ENCODE measurements at places on chromosomes 1 and 21. TPM values are rescaled to one million over a fixed set of nuclear protein-coding genes. Genes with fewer than 3 reads are reported as not detected.

DNA sequence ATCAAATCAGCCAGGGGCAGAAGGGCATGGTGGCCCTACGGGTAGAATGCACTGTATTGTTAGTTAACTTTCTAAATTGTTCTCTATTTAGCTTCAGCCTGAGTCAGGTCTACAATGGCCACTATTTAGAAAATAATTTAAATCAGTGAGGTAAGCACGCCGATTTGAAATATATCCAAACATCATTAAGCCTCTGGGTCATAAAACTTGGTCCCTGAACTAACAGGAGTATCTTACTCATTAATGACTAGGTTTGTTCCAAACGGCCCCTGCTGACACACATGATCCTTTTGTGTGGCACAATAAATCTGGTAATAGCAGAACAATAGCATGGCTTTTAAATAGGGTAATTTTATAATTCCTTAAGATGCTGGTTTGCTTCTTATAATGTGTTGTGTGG, 48.4 kb downstream of the STX6 start:
- DNase-seq, result no peak
- no peak overlapping the region for H3K27ac ChIP-seq
- no peaks in the 10 kb centered on the region for H3K27me3 ChIP-seq
- H3K4me1 ChIP-seq, result peaks cover 4% of the 10 kb centered on the region
- no peaks in the 10 kb centered on the region for H3K36me3 ChIP-seq
- no peak overlapping the region for H3K4me3 ChIP-seq

DNA sequence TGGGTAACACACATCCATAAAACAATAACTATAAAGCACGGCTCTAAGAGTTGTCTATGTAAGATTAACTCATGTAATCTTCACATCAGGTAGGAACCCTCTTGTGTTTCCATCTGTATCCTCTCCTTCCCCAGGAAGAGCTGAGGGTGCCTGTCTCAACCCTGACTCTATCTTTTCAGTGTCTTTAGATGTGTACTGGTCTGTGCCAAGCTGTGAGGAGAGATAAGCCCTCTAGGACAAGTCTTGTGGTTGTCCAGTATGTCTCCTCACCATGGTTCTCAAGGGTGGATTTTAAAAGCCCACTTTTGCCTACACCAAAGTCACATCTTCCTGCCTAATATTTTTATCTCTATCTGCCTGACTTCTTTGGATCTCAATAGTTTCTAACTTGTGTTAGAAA, 300.1 kb downstream of the KCNT2 start:
- H3K27me3 ChIP-seq, result no peaks in the 10 kb centered on the region
- H3K4me1 ChIP-seq, result no peaks in the 10 kb centered on the region
- no peak overlapping the region for H3K27ac ChIP-seq
- DNase-seq, result no peak

DNA sequence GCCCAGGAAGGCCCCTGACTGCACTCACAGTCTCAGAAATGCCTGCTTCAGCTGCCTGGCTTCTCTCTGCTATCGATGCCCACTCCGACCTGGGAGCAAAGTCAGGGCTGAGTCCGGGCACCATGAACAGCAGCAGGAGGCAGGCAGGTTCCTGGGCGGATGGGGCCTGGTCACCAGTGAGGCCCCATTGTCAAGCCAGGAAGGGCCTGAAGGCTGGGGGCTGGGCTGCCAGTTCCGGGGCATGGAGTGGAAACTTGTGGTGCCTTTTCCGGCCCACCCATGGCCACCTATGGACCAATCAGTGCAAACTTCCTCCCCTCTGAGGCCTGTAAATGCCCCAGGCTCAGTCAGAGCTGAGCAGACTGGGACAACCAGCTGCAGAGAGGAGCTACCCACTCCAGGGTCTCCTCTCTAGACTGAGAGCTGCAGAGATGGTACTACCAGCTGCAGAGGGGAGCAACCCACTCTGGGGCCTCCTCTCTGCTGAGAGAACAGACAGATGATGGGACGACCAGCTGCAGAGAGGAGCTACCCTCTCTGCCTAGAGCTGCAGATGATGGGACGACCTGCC, 286.5 kb downstream of the SMYD3 start:
- H3K4me3 ChIP-seq, result no peak overlapping the region
- no peaks in the 10 kb centered on the region for H3K27me3 ChIP-seq
- H3K4me1 ChIP-seq, result no peaks in the 10 kb centered on the region

- no peak overlapping the region for H3K27ac ChIP-seq
- no peak overlapping the region for H3K4me3 ChIP-seq
- no peak for DNase-seq
- H3K36me3 ChIP-seq, result no peaks in the 10 kb centered on the region
- H3K4me1 ChIP-seq, result no peaks in the 10 kb centered on the region
Measured at GRCh38 chr1:71031426-71031825, 16.2 kb downstream of the PTGER3 start.

GRCh38 chr1:194361374-194362131, 1175.1 kb upstream of the B3GALT2 start:
- no peaks in the 10 kb centered on the region for H3K27me3 ChIP-seq
- no peak for DNase-seq
- H3K4me3 ChIP-seq, result no peak overlapping the region
- no peak overlapping the region for H3K27ac ChIP-seq
- no peaks in the 10 kb centered on the region for H3K36me3 ChIP-seq

DNA sequence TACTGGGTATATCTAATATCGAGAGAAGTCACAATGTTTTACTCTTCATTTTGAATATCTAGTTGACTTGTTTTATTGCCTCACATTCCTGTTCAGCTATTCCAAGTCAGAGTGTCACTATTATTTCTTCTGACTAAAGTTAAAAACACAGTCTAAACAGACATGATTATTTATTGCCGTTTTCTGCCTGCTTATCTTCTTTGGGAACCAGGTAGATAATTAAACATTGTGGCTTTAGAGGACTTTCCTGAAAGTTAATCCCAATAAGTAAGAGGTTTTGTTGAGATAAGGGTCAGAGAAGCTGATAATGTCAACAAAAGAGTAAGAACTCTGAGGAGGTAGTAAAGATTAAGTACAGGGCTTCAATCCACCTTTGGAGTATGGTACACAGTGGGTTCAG, 53.8 kb downstream of the PCNX2 start:
- H3K4me1 ChIP-seq, result peaks cover 14% of the 10 kb centered on the region
- no peak for DNase-seq
- no peaks in the 10 kb centered on the region for H3K27me3 ChIP-seq
- H3K4me3 ChIP-seq, result no peak overlapping the region
- peak overlapping the region; percentile 78 for H3K27ac ChIP-seq

GRCh38 chr1:159857889-159858288, 4.6 kb downstream of the VSIG8 start:
- H3K27ac ChIP-seq, result no peak overlapping the region
- H3K4me1 ChIP-seq, result peaks cover 3% of the 10 kb centered on the region
- H3K4me3 ChIP-seq, result no peak overlapping the region
- no peak for DNase-seq
- no peaks in the 10 kb centered on the region for H3K27me3 ChIP-seq

YOD1 gene
- 17.5 TPM for total RNA-seq

S100A7 gene
- not detected for total RNA-seq

DNA sequence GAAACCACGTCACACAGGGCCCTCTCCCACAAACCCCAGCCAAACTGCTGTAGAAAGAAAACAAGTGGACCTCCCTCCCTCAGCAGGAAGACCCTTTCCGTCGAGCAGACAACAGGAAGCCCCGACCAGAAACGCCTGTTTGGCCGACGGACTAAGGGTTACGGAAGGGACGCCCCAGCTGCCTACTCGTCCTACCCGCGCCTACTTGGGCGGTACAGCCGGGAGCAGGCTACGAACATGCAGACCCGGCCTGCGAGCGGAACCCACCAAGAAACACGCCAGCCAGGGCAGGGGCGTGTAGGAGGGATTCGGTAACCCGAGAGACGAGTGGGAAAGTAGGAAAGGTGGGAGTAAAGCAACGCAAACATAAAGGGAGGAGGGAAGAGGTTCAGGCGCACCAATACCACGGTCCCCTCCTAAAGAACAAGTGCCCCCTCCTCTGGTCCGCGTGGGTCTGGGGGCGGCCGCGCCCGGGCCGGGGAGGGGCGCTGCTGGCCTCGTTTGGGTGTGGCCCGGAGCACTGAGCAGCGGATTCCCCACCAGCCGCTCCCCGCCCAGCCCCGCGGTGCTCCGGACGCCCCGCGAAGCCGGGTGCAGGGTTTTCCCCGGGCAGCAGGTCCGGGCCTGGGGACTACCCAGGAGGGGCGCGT, 450 bp downstream of the S100A10 start:
- H3K27ac ChIP-seq, result peak overlapping the region; percentile 93
- H3K4me3 ChIP-seq, result peak overlapping the region; percentile 84
- H3K27me3 ChIP-seq, result no peaks in the 10 kb centered on the region

SMIM1 gene
- not detected for total RNA-seq
